ENCODE measurements at places on chromosomes 5 and 9.

DNA sequence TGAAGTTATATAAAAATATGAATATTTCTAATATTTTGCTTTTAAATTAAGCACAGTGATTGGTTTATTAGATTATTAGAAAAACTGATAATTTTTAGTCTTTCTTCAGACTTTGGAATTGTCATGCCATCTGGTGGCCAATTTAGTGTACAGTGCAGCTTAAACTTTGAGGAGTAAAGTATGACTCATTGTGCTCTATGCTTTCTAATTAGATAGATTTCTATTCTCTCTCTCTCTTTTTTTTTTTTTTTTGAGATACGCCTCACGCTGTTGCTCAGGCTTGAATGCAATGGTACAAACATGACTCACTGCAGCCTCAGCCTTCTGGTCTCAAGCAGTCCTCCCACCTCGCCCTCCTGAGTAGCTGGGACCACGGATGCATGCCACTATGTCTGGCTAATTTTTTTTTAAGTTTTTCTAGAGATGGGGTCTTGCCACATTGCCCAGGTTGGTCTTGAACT lies 42.1 kb upstream of the GPR21 start:
- no peak for DNase-seq

GRCh38 chr5:72296256-72296655 lies 23.8 kb downstream of the MRPS27 start:
- no peak for DNase-seq

DNA sequence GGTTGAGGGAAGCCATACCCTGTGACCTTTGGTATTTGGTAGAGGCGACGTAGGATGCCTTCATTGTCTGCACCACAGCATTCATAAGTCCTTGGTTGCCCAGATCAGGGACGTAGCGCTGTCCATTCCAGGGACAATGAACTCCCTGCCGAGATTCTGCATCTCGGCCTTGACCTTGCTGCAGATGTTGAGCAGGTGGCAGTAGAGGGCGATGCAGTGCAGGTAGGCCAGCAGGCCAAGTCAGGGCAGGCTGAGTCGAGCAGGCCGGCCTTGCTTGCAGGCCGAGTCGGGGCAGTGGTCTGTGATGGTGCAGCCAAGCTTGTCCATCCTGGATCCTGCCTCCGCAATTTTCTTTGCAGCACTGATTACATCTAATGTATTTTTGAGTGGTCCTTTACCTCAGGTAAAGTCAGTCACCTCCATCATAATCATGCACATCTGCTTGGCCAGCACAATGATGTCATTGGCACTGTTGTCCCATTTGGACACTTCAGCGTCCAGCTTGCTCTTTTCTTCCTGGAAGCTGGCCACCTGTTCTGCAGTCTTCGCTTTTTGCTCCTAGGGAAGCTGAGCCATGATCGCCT lies 93.4 kb upstream of the CCDC112 start:
- DNase-seq = no peak

GRCh38 chr5:37792975-37793631 lies 46.7 kb downstream of the GDNF start:
- no peak for DNase-seq

DNA sequence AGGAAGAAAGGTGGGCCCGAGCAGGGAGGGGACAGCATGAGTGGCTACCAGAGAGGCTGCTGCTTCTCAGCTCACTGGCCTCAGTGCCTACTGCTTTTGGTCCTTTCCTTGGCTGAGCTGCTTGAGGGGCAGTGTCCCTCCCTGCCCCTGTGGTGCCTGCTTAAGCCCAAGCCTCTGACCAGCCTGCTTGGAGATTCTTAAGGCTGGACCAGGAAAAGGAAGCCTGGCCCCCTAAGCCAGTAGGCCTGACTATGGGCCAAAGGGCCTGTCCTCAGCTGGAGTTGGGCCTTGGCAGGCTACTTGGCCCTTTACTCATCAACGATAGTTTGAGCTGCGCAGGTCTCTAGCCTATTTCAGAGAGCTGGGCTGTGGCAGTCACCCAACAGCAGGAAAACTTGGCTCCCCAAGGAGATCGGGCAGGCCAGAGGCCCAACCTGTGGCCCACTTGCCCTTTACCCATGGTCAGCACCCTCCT lies 24.9 kb downstream of the TCF7 start:
- DNase-seq = no peak

DNA sequence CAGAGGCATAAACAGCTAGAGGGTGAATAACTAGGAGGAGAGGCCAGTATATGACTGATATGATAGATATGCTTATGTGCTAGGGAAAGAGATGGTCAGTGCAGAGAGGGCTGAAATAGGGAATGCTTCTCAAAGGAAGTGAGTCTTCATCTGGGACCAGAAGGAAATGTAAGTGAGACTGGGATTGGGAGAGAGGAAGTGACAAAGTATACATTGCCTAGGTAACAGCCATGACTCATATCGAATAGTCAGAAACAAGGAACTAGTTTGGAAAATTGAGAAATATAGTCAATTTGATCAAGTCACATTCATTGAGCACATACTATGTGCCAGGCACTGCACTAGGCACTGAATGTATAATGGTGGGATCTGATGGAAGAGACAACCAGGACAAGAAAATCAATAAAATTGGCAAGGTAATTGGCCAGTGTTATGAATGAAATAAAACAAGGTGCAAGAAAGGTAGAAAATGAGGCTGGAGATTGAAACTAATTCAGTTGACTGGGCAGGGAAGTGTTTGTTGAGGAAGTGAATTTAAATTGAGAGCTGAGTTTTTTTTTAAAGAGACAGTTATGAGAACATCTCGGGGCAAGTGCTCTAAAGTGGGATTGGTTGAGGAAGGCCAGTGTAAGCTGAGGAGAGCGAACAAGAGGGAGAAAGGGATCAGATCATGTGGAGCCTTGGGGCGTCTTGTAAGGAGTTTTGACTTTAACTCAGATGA lies 4.3 kb downstream of the ERAP2 start:
- no peak for DNase-seq

- no peak for DNase-seq
Observed at GRCh38 chr5:168819004-168819621, 239.9 kb upstream of the PANK3 start.

GRCh38 chr9:87863882-87864465 lies 18.7 kb upstream of the SPATA31E1 start:
- no peak for DNase-seq

DNA sequence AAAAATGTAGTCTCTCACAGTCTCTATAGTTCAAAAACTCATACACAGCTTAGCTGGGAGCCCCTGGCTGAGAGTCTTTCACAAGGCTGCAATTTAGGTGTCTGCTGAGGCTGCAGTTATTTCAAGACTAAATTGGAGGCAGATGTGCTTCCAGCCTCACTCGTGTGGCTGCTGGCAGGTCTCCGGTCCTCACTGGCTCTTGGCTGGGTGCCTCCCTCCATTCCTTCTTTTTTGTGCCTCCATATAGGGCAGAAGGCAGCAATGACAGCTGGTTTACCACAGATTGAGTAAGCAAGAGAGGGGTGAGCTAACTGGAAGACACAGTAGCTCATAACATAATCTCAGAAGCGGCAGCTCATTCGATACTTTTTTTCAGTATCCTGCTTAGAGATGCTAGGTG lies 2167.7 kb upstream of the WWC1 start:
- DNase-seq = no peak

- DNase-seq = no peak
Observed at GRCh38 chr5:159340511-159340910, 10.2 kb upstream of the IL12B start.

DNA sequence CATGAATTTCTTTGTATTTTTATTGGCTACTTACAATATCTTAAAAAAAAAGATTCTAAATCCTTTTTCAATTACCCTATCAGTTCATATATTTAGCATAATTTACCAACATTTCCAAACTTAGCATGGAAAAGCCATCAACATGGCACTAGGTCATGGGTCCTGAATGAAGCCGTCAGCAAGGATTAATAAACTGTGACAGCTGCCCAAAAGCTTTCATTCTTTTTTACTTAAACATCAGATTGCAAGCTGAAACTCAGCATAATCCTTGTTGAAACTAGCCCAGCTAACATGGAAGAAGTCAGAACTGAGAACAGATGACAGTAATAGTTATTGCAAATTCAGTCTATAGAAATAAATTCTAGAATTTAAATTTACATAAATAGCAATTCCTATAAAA lies 209.8 kb downstream of the ADAMTS6 start:
- DNase-seq = no peak

- DNase-seq = no peak
Observed at GRCh38 chr5:174559141-174559540, 165.2 kb upstream of the MSX2 start.

DNA sequence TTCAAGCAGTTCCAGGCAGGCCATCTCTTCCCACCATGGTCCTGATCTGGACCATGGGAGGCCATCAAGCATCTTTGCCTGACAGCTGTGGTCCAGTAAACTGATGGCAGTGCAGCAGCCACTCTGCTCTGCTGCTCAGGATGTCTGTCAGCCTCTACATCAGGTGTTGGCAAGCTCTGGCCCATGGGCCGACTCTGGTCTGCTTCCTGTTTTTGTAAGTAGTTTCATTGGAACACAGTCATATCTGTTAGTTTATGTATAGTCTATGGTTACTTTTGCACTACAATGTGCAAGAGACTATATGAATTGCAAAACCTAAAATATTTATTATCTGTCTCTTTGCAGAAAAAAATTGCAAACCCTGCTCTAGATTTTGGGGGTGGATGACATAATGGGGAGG lies 225.0 kb downstream of the KCTD16 start:
- no peak for DNase-seq

- DNase-seq = no peak
Observed at GRCh38 chr9:123131993-123132392, 98.5 kb downstream of the GPR21 start.

- no peak for DNase-seq
Observed at GRCh38 chr5:165448753-165449152, 1943.3 kb downstream of the MAT2B start.

DNA sequence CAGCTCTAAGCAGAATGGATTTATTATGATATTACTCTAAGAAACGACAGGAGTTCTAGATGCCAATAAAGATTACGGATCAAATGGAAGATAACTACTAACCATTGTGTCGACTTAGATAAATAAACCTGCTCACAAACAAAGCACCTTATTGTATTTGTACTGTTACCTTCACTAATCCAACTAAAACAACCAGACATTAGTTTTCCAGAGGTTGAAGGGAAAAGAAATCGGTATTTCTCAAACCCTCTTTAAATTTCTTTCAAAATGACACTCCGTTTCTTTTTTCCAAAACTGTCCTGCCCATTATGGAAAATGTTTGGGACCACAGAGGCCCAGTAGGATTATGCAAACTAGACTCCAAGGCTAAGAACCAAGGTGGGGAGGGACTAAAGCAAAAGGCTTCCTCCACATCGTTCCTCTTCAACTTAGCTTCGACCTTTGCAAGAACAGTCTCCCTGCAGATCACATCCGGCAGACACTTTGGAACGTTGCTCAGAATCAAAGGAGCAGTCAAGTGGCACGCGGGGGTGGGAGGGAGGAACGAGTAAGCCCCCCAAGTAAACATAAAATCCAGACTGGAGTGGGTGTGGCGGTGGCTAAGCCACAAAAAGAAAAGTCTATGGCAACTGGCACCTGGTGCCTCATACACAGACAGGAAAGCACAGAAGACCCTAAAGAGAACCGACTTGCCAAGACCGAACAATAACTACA lies 2.7 kb downstream of the MLLT3 start:
- DNase-seq = no peak

DNA sequence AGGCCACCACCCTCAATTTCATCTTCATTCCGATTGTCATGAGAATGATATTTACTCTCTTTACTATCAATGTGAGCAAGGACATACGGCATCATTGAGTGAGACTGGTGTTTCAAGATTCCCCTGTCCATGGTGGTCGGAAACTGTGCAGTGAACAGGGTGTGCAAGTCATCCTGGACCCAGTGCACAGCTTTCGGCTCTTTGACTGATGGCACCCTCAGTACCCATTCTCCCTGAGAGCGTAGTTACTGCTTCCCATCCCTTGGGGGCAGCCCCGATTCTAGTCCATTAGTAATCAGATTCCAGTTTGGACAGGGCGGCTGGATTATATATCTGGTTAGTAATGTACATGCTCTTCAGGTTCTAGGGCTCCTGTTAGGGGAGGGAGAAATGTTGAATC lies 61.7 kb upstream of the SUB1 start:
- no peak for DNase-seq

- no peak for DNase-seq
Observed at GRCh38 chr9:6149315-6149714, 66.3 kb upstream of the IL33 start.

All from D721Med (cell line).